ENCODE measurements at places on chromosomes 6 and 20.

- no peak for DNase-seq
- no peaks in the 10 kb centered on the region for H3K27me3 ChIP-seq
- no peaks in the 10 kb centered on the region for H3K36me3 ChIP-seq
- H3K27ac ChIP-seq, result no peak overlapping the region
- H3K4me1 ChIP-seq, result no peaks in the 10 kb centered on the region
- H3K4me3 ChIP-seq, result no peak overlapping the region
These were observed 143.7 kb downstream of the KLHL32 start for GRCh38 chr6:97068211-97068610.

- no peaks in the 10 kb centered on the region for H3K4me1 ChIP-seq
- H3K27ac ChIP-seq, result no peak overlapping the region
- no peaks in the 10 kb centered on the region for H3K27me3 ChIP-seq
- no peaks in the 10 kb centered on the region for H3K36me3 ChIP-seq
- DNase-seq, result no peak
- H3K4me3 ChIP-seq, result no peak overlapping the region
These were observed 246.8 kb upstream of the STXBP5 start for GRCh38 chr6:146957181-146958093.

DNA sequence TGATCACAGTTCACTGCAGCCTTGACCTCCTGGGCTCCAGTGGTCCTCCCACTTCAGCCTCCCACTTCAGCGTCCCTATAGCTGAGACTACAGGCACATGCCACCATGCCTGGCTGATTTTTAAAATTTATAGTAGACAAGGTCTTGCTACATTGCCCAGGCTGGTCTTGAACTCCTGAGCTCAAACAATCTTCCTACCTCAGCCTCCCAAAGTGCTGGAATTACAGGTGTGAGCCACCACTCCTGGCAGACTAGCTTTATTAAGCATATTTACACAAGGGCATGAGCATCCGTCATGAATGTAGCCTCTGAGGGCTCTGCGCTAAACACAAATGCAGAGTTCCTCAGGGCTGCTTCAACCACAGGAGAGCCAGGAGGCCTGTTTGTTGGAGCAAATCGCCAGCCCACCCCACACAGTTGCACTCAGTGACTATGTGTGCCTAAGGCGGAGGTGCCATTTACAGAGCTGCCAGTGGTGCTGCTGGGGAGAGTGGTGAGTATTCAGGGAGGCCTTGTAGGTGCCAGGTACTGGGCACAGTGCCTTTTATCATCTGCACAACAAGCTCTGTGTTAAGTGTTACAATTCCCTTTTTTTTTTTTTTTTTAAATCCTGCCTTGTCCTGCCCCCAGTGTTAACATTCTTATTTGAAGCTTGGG, 78.2 kb downstream of the PSMG4 start:
- no peaks in the 10 kb centered on the region for H3K27me3 ChIP-seq
- H3K36me3 ChIP-seq, result no peaks in the 10 kb centered on the region
- peaks cover 25% of the 10 kb centered on the region for H3K4me1 ChIP-seq
- DNase-seq, result no peak
- H3K27ac ChIP-seq, result no peak overlapping the region

GRCh38 chr6:30823534-30823865, 60.8 kb upstream of the DDR1 start:
- H3K36me3 ChIP-seq, result no peaks in the 10 kb centered on the region
- H3K27ac ChIP-seq, result no peak overlapping the region
- no peaks in the 10 kb centered on the region for H3K27me3 ChIP-seq
